ENCODE measurements at places on chromosomes 2 and 18.

GRCh38 chr18:59885579-59886163 lies 14.1 kb upstream of the PMAIP1 start:
- peak; percentile 82 for DNase-seq

- DNase-seq = no peak
Measured at GRCh38 chr2:135063210-135063609, 11.1 kb downstream of the RAB3GAP1 start.

- no peak for DNase-seq
Measured at GRCh38 chr2:230362030-230362691, 35.2 kb downstream of the SP140L start.

DNA sequence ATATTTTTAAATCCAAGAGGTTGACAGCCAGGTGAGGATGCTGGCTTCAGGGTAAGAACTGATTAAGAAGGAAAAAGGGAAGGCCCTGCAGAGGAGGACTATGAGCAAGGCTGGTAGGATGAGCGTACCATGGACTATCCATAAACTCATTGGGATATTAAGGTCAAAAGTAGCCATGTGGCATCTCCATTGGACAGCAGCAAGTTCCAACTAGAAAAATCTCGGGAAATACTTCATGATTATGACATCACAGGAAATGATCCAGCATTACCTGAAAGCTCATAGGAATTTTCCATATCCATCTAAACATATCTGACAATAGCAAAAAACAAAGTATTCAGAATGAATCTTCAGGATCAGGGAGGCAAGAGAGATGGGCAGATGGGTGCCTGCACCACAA lies 34.2 kb downstream of the TGFA start:
- no peak for DNase-seq

DNA sequence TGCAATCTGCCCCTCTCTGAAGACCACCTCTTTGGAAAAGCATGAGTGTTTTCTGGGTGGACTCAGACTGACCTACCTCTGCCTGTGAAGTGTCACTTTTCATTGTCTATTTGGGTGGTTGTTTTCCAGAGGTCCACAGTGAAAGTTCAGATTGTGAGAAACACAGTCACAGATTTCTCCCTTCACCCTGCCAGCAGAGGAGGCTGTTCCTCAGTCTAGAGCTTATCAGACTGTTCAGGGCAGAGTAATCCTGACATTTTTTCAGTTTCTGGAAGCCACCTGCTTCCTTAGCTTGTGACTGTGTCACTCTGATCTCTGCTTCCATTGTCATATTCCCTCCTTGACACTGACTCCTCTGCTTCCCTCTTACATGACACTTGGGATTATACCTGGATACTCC lies 55.4 kb upstream of the RMP24 start:
- no peak for DNase-seq

GRCh38 chr2:159071190-159071915 lies 102.9 kb downstream of the TANC1 start:
- peak; percentile 88 for DNase-seq

GRCh38 chr2:72682061-72682460 lies 143.8 kb downstream of the EXOC6B start:
- DNase-seq = no peak

DNA sequence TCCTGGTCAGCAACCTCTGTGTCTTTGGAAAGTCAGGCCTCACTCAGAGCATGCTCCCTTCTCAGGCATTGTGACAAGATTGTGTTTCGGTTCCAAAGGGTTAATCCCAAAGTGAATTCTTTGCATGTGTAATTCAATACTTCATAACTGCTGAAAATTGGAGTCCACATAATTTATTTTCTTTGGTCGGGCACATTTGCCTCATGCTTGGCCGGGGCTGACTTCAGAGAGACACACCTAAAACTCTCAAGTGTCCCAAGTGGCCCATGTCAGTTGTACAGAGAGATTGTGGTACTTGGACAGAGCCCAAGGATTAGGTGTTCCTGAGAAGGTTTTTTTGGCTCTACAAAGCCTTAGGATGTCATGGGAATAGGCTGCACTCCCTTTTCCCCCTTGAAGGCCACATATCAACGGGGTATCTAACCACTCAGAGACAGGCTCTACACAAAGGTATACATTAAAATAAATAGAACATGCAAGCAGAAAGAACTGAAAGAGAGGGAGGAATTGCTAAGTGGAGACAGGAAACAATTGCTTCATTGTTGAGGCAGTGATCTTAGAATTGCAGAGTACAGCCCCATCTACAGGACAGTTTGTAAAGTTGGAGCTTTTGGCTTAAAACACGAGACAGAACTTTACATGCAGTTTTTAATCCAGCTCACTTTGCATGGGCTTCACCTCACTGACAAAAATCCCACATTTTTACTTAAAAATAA lies 1232.3 kb upstream of the ZEB2 start:
- peak; percentile 80 for DNase-seq

DNA sequence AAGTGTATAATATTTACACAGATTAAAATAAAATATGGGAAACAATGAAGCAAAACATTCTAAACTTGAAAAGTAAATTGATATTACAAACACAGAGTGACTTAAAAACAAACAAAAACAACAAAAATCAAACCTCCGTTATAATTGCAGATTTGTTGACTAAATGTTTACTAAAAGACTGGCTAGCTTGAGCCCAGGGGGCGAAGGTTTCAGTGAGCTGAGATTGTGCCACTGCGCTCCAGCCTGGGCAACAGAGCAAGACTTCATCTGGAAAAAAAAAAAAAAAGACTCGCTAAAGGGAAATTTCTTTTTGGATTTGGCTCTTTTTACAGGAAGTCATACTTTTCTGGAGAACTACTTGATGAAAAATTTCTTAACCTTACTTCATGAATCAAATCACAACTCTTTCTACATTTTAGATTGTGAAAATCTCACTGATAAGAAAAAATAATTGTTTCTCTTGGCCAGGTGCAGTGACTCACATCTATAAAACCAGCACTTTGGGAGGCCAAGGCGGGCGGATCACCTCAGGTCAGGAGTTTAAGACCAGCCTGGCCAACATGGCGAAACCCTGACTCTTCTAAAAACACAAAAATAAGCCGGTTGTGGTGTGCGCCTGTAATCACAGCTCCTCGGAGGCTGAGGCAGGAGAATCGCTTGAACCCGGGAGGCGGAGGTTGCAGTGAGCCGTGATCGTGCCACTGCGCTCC lies 9.7 kb downstream of the TFPI start:
- DNase-seq = no peak

GRCh38 chr2:240200230-240201051 lies 60.0 kb upstream of the OTOS start:
- DNase-seq = no peak

DNA sequence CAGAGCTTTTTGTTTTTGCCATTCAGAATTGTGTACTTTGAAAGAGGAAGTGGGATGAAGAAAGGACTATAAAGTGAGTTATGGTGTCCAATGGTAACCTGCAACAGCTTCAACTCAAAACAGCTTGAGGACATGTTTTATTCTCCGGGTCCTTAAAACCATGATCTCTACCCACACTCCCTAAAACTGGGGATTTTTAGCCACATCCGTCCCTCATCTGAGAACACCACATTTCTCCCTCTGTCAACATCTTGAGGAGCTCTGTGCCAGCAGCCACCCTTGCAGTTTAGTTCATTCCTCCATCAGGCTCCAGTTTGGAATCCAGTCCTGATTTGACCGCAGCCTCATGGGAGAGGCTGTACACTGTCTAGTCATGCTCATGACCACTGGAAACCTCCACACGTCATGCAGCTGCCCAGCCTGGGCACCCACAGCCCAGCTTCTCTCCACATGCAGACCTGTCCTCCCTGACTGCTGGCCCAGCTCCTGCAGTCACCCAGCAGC lies 62.6 kb downstream of the C18orf63 start:
- DNase-seq = peak; percentile 11

DNA sequence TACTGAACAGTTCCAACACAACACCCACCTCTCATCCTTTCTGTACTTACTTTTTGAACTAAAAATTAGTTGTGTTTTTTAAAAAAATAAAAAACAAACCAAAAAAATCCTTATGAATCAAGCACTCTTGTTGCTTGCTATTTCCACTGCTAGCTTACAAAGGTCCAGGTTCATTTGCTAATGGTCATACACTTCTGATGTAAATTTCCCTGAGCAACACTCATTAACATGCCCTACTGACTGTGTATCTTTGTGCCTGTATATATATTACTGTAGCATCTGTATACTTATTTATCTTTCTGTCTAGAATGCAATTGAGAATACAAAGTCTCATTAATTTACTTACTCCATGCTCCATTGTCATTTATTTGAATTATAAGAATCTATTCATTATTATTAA lies 30.3 kb upstream of the IKZF2 start:
- no peak for DNase-seq

DNA sequence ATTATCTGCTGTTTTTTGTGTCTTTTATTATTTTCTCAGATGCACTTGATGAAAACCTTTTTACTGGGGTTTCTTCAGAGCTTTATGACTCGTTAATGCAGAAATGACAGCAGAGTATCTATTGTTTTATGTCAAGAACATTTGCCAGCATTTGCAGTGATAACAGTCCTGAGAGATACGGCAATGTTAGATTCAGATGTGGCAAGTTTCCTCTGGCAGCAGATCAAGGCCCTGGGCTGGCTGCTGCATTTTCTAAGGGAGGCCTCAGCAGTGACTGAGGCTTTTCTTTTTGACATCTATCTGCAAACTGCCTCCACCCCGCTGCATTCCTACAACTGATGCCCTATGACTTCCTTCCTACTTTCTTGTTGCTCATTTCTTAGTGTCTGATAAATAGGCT lies 40.2 kb downstream of the EFEMP1 start:
- peak; percentile 52 for DNase-seq

DNA sequence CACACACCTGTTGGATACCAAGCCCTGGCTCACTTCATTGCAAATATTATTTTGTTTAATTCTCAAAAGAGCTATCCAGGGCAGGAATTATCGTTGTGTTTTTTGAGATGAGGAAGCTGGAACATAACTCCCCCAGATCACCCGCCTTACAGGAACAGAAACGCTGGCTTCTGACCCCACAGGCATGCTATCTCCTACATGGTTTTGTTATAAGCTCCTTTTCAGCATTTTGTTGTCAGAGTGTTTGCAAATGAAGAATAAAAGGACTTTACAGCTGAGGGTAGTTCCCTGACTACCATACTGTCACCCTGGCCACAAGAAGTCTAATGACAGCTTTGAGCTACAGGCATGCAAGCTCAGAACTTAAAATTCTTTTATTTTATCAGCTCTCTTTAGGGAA lies 62.0 kb upstream of the MRPS9 start:
- no peak for DNase-seq

DNA sequence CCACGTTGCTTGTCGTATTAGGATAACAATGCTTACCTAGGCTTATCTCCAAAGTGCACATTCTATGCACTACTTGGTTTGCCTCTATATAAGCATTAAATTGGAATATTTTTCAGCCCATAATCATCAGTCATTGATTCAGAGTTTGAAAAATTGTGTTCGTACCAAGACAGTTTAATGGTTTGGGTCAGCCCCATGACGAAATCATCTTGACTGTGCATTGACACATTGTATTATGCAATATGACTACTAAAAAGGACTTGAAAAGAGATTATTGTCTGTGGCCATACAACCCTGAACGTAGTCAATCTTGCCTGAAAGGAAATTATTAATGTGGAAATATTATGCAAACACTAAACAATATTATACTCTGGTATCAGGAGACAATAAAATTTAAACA lies 141.3 kb downstream of the EML6 start:
- no peak for DNase-seq

DNA sequence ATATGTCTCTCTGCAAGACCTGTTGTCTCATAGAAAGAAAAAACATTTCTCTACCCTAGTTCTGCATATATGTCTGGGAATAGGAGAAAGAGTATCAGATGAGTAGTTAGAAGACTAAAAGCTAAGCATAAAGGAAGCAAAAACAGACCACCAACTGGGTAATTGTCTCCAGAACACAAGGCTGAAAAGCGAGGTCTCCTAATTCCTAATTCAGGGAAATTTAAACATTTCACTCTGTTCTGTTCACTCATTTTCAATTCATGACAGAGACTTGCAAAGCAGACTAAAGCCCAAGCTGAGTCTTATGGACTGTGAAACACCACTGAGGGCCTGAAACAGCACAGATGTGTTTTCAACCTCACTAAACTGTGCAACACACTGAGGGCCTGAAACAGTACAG lies 224.4 kb upstream of the TMEM200C start:
- DNase-seq = no peak

- DNase-seq = no peak
Measured at GRCh38 chr18:10453261-10453805, 1.1 kb upstream of the APCDD1 start.

DNA sequence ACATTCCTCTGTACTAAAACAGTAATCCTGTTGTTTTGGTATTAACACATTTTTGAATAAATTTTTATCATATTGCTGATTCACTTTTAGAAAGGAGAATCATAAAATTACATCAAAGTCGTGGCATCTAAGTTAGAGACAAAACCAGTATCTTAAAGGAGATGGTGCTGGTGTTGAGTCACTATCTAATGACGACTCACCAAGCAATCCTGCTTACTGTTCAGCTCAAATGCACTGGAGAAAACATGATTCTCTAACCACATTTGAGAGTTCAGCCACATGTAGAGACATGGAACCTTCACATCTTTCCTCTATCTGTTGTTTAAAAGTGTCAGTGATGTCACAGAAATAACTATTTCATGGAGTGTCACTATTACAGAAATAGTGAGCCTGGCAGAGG lies 473.8 kb downstream of the TGIF1 start:
- DNase-seq = peak; percentile 84

DNA sequence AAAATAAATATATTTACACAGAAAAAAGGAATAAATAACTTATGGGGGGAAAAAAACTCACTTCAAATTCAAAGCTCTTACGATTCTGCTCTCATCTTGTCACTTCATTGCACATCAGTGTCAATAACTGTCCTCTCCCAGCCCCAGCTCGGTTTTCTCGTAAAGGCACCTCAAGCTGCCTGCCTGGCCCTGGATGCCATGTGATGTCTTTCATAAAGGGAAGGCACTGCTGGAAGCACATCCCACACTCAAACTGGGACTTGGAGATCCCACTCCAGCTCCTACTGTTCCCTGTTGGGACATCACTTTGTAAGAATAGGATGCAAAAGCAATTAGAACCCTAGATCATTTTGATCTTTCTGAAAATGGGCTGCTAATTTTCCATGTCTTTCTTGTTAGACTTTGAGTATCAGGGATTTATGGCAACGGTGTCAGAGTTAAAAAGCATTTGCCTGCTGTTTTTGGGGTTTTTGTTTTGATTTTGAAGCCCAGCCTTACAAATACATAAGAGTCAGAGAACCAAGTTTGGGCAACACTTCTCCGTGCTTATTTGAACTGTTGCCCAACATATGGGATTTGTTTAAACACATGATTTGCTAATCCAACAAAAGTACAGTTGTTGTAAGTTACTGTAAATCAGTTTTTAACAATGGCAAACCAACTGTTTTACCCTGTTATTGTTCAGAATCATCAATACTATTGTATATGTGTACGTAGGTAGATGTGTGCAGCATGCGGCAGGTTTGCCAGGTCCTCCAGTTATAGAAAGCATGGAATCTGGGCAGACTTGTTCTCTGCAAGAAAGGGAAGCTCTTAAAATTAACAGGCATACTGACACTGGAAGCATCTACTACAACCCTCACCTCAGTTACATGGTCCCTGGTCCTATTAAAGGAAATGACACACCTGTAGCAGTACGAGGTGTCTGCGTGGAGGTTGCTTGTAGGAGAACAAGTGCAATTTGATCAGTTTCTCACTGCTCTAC lies 20.6 kb downstream of the SERTAD2 start:
- peak; percentile 65 for DNase-seq

All from fibroblast of skin of scalp (primary cell).